Trophoblast cell (in vitro differentiated cells and primary cell): ENCODE measurements at places on chromosomes 6 and 20.
A peak's percentile ranks its signal among the peaks of the same experiment; 100 is the strongest.

GRCh38 chr6:1952740-1953360, 292.6 kb downstream of the GMDS start:
- peak; percentile 86 for DNase-seq

DNA sequence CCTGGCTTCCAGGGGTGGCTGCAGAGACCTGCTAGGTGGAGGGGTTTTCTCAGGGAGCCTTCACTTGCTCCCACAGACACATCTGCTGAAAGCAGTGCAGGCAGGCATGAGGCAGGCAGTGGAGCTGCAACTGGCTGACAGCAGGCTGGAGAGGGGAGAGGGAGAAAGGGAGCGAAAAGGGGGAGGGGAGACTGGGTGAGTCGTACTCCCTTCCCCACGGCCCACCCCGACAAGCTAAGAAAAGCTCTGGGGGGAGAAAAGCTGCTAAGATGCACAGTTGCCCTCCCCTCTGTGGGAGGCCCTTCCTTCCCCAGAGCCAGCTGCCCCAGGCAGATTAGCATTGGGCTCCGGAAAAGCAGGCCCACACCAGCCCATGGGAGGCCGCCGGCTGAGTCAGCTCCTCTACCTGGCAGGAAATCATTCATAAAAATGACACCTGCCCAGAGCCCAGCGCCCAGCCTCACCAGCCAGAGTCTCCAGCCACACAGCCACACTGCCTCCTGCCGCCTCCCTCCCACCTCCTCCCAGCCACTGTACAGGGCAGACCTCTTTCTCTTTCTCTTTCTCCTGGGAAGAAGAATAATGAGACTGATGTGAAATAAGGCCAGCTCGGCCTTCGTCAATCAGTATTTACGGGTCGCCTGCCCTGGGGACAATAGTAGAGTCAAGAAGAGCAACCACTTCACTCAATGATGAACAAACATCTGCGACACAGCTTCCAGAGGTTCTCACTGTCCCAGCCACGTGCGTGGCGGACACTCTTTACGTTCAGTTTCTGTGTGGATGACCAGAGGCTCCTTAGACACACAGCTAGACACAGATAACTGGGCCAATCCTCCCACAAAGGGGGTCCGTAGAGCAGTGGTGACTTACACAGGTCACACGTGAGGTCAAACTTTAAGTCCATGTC, 7.7 kb upstream of the C20orf203 start:
- peak; percentile 30 for DNase-seq

GRCh38 chr6:150713931-150714330, 114.2 kb downstream of the PLEKHG1 start:
- peak; percentile 83 for DNase-seq

DNA sequence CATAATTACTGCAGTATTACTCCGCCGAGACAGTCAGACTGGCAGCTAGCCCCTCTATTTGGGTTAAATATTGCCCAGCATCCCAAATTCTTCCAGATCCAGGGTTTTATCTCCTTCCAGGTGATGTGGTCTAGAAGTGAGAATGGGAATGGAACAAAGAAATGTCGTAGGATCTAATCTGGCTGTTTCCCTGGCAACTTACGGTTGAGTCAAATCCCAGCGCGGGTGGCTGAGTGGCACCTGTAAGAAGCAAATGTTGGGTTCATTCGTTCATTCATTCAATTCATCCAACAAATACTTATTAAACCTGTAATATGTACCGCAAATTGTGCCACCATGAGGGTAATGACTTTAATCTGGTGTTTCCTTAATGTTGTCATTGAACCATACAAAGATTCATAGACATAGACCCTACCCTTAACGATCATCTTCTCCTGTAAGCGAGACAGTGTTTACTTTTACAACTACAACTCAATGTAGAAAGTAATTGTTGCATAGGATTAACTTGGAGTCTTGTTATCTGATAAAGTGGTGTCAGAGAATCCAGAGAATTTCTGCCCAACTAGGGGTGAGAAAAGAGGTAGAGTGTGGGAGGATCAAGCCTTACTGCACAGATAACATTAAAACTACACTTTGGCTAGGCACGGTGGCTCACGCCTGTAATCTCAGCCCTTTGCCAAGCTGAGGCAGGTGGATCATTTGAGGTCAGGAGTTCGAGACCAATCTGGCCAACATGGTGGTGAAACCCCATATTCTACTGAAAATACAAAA, 91.3 kb upstream of the ADGRF1 start:
- DNase-seq, result no peak

GRCh38 chr20:52060794-52061714, 130.5 kb downstream of the ZFP64 start:
- DNase-seq, result peak; percentile 33

DNA sequence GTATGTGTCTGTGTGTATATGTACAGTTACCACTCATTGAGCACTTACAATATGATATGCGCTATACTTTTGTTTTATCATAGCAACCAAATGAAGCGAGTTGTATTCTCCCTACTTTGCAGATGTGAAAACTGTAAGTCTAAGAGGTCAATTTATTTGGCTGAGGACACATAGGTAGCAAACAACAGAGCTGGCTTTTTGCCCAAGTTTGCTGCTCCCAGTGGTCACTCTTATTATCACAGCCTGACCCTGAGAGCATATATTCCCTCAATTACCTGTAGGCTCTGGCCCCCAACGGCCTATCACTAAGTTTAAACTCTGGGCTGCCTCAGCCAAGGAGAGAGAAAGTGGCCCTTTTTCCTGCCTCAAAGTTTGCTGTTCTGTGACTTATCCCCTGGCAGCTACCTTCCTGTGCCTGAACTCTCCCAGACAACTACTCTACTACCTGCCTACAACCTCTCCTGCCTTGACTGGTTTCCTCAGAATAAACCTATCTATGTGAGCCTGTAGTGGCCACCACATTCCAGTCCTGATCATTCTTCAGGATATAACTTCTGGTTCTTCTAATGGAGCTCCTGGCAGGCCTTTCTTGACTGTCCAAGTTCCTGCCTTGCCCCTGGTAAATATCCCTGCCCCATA, 221.8 kb downstream of the FRK start:
- peak; percentile 46 for DNase-seq

GRCh38 chr6:33375143-33375671, 16.4 kb upstream of the KIFC1 start:
- no peak for DNase-seq

DNA sequence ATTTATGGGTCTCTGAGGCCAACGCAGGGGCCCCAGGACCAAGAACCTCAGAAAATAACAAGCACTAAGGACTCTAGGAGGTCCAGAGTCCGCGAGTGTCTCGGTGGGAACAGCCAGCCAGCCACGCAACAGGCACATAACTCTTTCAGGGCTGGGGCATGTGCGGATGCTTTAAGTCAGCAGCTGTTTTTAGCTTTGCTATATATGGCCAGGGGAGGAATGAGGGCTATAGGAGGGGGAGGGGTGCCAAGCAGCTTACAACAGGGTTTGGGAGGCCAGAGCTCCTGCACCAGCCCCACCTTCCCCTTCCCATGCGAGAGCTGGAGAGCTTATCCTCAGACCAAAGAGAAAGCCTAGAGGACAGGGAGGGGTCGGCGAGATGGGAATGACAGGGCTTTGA, 6.2 kb downstream of the JPH2 start:
- no peak for DNase-seq

GRCh38 chr6:43516367-43516696, 394 bp downstream of the YIPF3 start:
- DNase-seq, result no peak
